ENCODE measurements at places on chromosomes 6 and 20.

- DNase-seq, result no peak
Observed at GRCh38 chr20:32446301-32447100, 88.4 kb downstream of the ASXL1 start.

DNA sequence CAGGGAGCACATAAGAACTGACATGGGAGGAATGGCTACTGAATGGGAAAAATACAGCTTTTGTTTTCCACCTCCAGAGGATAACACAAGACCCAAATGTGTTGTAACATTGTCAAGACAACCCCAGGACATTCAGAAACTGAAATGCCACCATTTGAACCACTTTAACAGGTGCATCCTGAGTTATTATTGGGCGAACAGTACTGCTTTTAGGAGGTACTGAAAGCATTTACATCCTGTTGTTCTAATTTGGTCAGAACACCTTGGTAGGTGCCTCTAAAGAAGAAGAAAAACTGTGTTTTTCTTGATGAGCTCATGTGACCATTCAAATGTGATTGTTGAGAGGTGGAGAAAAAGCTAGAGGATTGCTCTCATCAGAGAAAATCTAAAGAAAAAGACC lies 6.4 kb upstream of the TXNDC5 start:
- DNase-seq, result no peak

- DNase-seq, result no peak
Observed at GRCh38 chr6:29737707-29738630, 14.7 kb downstream of the HLA-F start.

DNA sequence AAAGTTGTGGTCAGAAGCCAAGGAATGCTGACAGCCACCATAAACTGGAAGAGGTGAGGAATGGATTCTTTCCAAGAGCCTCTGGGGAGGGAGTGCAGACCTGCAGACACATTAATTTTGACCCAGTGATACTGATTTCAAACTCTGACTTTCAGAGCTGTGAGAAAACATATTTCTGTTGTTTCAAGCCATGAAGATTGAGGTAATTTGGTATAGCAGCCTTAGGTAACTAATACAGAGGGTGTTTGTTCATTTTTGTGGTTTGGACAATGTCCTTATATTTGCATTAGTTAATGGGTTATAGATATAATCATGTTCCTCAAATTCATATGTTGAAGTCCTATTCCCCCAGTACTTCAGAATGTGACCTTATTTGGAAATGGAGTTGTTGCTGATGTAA lies 85.4 kb upstream of the GTSF1L start:
- no peak for DNase-seq

DNA sequence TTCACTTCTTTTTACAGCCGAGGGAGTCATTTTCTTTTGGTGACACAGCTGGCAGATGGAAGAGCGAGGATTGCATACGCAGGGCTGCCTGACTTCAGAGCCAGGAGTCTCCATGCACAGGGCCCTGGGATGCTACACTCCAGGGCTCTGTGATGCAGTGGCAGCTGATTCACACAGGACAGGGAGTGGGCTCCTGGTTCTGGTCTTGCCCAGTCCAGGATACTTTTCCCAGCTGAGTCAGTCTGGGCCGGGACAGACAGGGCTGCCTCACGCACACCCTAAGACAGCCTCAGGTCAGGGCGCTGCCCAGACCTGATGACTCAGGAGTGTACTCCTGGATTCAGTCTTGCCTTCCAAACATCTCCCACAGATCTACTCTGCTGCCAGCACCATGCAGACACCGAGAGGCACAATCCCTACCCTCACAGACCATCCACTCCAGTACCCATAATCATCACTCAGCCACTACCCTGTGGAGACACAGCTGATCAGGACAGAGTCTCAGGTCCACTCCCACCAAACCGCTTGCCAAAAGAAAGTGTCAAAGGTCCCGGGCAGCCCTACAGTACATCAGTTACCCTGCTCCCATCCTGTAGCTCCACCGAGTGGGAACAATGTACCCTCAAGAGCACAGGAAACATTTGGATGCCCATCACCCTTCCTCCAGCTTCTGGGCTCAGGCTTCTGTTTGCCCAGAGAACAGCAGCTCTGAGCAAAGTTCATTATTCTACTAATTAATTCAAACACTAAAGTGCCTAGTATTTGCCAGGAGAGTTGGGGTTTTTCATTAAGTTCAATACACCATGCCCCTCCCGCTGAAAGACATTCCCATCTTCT lies 11.5 kb downstream of the SDC4 start:
- DNase-seq, result no peak

DNA sequence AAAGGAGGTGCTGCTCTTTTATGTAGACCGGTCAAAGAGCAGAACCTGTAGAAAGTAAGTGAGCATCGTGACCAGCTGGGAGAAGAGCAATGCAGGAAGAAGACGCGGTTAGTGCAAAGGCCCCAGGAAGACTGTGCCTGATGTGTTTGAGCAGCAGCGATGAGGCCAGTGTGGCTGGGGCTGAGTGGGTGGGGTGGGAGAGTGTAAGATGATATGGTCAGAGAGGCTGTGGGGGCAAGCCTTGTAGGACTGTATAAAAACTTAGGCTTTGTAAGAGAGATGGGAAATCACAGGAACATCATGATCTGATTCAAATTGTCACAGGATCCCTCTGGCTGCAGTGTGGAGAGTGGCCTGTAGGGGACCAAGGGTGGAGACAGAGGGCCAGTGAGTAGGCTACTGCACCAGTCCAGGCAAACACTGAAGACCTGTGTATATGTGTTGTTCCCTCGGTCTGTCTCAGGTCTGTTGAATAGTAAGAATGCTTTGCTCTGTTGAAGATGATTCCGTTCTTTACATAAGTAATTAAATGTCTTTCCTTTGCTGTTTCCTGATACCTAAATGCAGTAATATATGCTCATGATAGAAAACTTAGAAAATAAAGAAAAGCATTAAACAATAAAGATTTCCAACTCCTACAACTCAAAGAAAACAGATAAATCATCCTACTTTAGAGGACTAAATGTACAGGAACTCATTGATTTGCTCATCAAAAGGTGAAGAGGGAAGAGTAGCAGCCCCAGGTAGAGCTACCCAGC lies 23.6 kb upstream of the WFDC2 start:
- DNase-seq, result no peak

GRCh38 chr6:20286968-20287565 lies 74.8 kb upstream of the MBOAT1 start:
- no peak for DNase-seq

DNA sequence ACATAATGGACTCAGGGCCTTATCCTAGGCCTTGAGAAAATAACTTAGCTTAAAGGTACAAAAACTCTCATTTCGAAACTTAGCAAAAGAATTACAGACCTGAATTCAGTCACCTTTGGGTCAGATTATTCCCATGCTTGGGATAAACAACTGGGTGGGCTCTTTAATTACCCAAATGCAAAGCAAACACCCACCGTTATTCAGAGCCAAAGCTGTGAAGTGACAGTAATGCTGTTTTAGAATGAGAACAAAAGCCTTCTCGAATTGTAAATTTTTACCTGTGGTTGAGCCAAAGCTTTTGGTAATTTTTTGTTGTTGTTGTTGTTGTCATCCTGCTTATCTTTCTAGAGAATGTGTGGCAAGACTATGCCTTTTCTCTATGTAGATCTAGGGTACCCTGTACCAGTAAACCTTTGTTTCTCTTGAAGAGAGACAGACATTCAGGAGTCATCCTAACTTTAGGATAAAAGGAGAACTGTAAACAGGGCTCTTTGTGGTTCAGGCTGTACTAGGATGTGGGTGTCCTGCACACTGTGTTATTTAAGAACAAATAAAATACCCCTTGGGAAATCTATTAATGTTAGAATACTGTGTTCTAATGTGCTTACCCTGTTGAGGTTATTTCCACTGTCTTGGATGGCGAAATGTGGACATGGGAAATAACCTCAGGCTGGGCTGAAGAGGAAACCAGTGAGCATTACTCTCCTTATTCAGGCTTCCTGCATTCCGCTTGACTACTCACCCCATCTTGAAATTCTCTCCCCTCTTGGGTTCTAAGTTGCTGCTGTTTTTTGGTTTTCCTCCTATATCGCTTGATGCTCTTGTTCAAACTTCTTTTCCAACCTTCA lies 480.7 kb downstream of the CD83 start:
- no peak for DNase-seq

DNA sequence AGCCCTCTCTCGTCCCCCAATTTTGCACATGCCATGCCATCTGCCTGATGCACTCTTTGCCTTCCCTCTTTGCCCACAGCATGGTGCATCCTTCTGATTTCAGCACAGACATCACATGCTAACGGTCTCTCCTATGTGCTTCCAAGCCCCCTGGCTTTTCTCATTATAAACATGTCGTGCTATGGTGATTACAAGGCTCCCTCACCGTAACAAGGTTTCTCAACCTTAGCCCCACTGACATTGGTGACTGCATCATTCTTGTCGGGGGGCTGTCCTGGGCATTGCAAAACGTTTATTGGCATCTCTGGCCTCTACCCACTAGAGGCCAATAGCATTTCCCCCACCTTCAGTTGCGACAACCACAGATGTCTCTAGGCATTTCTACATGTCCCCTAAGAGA lies 187.2 kb downstream of the TFAP2C start:
- DNase-seq, result no peak

GRCh38 chr6:158142789-158143188 lies 25.3 kb downstream of the SERAC1 start:
- DNase-seq, result no peak

DNA sequence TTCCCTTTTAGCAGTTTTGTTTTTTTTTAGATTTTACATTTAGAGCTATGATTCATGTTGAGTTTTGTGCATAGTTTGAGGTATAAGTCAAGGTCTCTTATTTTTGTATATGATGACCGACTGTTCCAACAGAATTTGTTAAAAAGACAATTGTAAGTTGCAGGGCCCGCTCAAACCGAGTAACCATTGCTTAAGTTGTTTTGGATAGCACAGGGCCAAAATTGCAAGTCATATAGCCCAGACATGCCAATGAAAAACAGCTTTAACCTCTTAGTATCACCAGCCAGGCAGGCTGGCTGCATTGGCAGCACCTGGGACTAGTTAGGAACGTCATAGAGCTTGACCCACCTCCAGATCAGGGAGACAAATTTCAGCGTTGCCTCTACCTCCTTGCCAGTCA lies 47.3 kb downstream of the PFDN4 start:
- no peak for DNase-seq

All from glomerular endothelial cell (primary cell).